Adrenal gland (tissue), 19 donors: ENCODE measurements at places on chromosomes 2 and 18. TPM values are rescaled to one million over a fixed set of nuclear protein-coding genes. Genes with fewer than 3 reads are reported as not detected.
A peak's percentile ranks its signal among the peaks of the same experiment; 100 is the strongest.

Gene EML6
- total RNA-seq = 6.5 TPM

Gene ANKAR
- total RNA-seq = 4.3 TPM

Gene POTEJ
- total RNA-seq = not detected

DNA sequence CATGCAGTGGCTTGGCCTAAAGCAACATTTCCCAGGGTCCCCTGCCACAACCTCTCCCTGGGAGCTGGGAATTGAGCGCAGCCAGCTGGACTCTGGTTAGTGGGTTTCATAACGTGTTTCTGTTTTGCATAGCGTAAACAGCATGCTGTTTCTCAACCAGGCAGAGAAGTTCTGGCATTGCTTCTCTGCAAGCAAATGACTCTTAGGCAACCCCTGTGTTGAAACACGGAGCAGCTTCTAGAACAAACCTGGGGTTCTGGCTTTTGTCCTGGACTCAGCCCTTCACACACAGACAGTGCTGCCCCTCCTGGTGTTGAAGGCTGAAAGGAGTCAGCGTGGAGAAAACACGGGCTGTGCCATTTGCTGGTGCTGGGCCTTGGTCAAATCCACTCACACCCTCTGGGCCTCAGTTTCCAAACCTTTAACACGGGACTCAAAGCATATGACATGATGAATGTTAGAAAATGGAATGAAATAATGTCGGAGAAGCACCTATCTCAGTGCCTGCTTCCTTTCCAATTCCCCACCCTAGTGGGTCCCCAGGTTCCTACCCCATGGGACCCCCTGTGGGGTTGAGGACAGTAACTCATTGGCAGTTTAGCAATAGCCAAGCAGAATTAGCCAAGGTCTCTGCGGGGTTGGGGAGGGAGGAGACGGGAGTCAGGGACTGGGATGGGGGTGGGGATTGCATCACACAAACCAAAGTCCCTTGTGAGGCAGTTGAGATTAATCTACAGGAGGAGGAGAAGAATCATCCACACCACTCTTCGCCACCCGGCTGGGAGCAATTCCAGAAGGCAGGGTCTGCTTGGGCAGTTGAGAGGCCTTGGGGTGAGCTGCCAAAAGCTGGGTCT is 30.2 kb upstream of the IL1R2 start:
- DNase-seq = peak; percentile 72

DNA sequence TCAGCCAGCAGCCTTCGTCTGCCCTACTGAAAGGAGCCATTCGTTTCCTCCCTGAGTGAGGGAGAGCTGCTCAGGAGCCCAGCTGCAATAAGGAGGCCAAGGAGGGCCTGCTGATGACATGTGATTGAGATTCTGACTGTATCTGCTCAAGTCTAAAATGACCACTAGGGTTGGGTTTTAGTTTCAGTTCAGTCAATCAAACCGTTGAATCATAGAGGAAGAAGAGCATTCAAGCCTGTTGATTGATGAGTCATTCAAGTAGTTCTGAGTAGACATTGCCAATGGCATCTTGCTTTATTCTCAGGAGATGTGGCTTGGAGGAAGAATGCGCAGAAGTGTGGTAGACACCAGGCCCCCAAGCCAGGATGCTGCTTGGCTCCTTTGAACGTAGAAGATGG is 19.9 kb upstream of the BCL2L11 start:
- no peak for DNase-seq

DNA sequence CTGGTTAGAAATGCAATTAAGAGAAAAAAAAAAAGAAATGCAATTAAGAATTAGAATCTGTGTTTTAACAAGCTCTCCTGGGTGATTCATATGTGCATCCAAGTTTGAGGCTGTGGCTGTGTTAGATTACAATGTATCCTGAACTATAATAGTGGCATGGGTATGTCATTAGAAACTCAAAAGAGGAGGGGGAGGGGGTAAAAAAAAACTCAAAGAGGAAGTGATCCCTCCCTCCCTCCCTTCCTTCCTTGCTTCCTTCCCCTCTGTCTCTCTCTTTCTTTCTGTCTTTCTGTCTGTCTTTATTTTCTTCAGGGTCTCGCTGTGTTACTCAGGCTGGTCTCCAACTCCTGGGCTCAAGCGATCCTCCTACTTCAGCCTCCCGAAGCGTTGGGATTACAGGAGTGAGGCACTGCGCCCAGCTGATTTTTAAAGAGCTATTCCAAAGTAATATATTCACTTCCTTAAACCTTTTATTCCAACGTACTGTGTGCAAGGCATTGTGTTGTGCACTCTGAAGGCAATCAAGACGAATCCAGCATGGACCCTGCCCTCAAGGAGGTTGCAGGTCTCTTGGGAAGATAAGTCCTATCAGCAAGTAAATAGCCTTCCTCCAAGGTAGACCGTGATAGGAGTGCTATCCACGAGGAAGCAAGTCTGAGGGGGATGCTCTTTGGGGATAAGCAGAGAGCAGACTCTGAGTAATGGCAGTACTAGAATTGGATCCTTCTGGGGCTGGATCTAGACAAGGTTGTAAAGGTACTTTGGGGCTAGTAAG is 35.9 kb upstream of the MCFD2 start:
- no peak for DNase-seq
